Activated CD8-positive, alpha-beta T cell treated with anti-CD3 and anti-CD28 coated beads, Interleukin-2, amount 10 ng/mL, durations not matched to agents 7 days and 5 days (primary cell): ENCODE measurements at places on chromosomes 3 and 15. TPM values are rescaled to one million over a fixed set of nuclear protein-coding genes. Genes with fewer than 3 reads are reported as not detected.

The HPS3 gene
- total RNA-seq: 29.0 TPM

The LYZL4 gene
- total RNA-seq: not detected

- no peak for DNase-seq
Measured at GRCh38 chr15:80742081-80742480, 37.1 kb upstream of the CEMIP start.

- DNase-seq: no peak
Measured at GRCh38 chr3:172136330-172136729, 97.0 kb downstream of the FNDC3B start.

- no peak for DNase-seq
Measured at GRCh38 chr3:114213292-114213626, 24.1 kb downstream of the ZNF80 start.

DNA sequence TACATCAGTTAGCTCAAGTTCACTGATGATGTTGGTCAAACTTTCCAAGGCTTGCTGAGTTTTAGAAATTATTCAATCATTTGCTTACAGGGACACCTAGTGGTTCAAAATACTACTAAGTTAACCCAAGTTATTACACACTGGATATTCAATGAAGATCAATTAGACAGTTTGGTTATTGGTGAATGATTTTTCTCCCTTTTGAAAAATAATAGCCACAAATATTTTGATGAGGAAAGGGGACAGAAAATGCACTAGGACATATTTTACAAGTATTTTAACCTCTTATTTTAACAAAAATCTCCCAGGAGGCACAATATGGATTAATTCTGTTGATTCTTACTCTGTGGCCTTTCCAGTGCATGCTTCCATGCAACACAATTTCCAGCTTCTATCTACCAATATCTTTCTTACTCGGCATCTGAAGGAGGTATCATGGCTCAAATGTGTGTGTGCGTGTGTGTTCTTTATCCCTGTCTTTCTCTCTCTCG, 20.1 kb upstream of the GOLGA6L2 start:
- no peak for DNase-seq

The VGLL3 gene
- not detected for total RNA-seq

The LRRIQ4 gene
- 0.16 TPM for total RNA-seq

DNA sequence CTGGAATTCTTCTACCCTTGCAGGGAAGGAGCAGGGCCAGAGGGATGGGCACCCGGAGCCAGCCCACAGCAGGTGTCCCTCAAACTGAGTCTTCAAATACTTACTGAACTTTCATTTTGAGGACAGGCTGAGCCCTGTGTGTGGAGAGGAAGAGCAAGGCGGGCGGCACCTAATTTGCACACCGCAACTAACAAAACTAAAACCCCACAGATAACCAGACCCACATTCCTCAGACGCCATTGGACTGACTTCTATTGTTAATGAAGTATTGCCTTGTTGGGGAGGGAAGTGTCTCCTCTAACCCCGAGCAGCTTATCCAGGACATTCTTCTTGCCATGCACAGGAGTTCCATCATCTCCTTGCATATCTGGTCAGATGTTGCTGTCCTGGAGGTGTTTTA, 105.2 kb upstream of the NR2E3 start:
- no peak for DNase-seq

GRCh38 chr15:55379095-55379494, 29.1 kb downstream of the CCPG1 start:
- no peak for DNase-seq

GRCh38 chr15:48679952-48680351, 34.4 kb upstream of the FBN1 start:
- no peak for DNase-seq

GRCh38 chr3:29537889-29538609, 257.2 kb downstream of the RBMS3 start:
- DNase-seq: no peak
